Stromal cell of bone marrow (primary cell): ENCODE measurements at places on chromosomes 5 and 9.

DNA sequence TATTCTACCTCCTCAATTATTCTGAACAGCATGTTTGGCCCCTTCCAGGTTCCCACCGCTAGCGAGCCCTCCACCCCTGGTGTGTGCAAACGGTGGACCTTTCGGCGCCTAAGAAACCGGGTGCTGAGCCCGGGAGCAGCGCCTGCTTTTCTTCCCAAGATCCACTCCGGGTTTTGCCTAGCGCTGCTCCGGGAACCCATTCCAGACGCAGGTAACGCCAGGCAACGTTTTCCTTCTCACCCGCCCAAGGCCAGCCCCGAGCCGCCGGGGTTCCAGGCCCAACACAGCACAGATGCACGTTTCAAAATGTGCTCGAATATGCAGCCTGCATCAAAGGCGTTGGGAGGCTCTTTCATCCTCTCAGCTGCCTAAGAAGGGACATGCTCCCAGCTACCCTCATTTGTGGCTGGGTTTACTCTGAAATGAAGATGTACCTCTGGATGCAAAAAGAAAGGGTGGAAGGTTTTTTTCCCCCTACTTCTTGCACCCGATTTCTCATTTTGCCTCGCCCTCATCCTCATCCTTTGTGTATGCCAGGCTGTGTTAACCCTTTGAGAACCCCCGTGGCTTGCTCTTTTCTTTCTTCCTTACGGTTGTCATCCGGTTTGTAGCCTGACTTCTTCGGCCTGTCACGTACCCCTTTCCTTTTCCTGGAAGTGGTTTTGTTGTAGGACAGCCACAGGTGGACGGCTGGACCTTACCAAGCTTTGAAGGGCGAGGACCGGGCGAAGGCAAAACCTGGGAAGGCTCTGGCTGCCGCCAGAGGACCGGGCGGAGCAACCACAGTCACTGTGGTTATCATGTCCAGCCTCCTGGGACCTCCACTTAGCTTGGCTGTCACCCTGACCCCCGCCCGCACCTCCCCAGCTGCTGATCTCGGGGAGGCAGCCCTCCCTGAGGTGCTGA, 226.9 kb downstream of the SMARCA2 start:
- peak; percentile 75 for DNase-seq

GRCh38 chr9:106964329-106964728, 101.4 kb downstream of the ZNF462 start:
- no peak for DNase-seq

DNA sequence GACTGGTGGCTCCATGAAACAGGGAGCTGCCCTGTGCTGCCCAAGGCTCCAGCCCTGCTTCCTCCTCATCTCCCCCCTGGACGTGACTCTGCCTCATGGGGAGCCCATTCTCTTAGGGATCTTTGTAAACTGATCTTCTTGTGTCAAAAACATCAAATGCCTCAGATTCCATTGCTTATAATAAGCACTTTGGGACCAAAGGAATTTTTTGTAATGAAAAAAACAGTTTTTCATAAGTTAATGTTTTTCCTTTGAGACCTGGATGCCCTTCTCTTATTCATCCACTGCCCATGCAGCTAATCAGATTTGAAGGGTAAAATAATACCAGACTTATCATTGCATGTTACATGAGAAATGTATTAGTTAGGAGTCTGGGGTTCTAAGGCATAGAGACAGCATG, 41.7 kb downstream of the PALM2AKAP2 start:
- DNase-seq: no peak

- DNase-seq: no peak
Observed at GRCh38 chr9:131833906-131834305, 94.0 kb upstream of the RAPGEF1 start.

- DNase-seq: no peak
Observed at GRCh38 chr5:1182633-1183423, 18.6 kb upstream of the SLC6A19 start.

GRCh38 chr9:4421847-4422246, 68.4 kb upstream of the SLC1A1 start:
- no peak for DNase-seq

- DNase-seq: no peak
Observed at GRCh38 chr5:141637767-141638419, 1.1 kb downstream of the RELL2 start.

- DNase-seq: no peak
Observed at GRCh38 chr9:105911104-105911911, 217.0 kb downstream of the TMEM38B start.
